NCI-H2107 (cell line): ENCODE measurements at places on chromosomes 3 and 15.

GRCh38 chr3:189272500-189273119, 100.8 kb downstream of the TPRG1 start:
- DNase-seq, result no peak

- no peak for DNase-seq
Observed at GRCh38 chr3:164883171-164883570, 195.1 kb downstream of the SI start.

- DNase-seq, result no peak
Observed at GRCh38 chr3:155519078-155519477, 225.6 kb upstream of the STRIT1 start.

- no peak for DNase-seq
Observed at GRCh38 chr3:20079621-20080020, 39.4 kb downstream of the KAT2B start.

DNA sequence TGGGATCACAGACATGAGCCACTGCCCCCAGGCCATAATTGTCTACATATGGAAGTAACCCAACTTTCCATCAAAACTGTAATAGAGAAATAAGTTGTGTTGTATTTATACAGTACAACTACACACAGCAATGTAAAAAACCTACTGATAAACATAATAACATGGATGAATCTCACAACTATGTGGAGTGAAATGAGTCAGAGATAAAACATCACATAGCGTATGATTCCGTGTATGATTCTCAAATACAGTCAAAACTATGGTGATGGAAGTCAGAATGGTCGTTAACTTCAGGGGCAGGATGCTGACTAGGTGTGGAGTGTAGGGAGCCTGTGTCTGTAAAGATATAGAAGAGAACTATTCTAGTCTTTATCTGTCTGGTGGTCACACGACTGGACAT, 332.7 kb upstream of the SLCO3A1 start:
- DNase-seq, result no peak

DNA sequence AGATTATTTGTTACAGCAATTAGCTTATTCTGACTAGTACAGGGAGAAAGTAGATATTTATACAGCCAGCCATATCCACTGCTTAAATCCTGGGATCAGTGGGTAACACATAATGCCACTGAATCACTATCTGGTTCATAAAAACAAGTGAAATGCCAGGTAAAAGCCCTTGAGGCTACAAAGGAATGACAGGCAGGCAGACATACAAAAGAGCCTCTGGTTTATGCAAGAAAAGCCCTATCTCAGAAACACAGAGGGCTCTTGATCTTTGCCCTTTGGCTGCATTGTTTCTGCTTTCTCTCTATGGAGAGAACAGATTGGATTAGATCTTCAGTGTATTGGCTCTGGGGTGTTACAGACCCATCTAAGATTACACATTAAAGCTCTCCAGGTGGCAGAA, 115.4 kb upstream of the GADL1 start:
- no peak for DNase-seq

- DNase-seq, result no peak
Observed at GRCh38 chr15:57854531-57854930, 148.0 kb downstream of the POLR2M start.

DNA sequence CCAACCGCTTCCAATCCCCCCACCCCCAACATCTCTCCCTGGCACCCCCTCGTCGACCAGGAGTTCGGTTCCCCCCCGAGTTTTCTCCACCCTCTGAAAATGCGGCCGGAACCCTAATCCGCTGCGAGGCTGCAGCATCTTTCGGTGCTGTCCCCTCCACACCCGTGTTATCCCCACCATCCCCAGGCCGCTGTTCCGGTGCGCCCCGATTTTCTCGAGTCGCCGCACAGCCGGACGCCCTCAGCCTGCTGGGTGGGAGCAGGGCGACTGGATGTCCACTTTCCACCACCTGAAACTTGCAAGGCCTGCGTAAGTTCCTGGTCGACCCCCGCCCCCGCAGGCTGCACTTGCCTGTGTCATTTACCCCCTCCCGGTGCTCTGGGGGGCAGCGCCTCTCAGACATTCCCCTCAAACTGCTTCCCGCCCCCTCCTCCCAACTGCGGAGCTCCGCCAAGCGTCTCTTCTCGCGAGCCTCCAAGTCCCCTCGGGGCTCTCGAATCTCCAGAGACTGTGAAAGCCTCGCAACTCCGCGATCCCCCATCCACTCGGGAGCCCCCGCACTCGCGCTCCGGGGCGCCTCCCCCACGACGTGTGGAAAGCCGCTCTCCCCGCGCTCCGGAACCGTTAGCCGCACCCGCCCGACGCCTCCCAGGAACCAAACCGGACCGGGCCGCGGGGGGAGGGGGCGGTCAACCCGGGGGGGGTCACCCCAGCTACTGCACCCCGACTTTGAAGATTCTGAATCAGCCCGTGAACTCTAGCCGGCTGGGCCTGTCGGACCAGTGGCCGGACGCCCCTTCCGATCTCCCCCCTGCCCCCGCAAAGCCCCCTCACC, 566 bp downstream of the ETV5 start:
- DNase-seq, result no peak

- DNase-seq, result no peak
Observed at GRCh38 chr15:65376767-65377104, 1.1 kb downstream of the IGDCC3 start.

GRCh38 chr3:119826711-119827608, 45.1 kb downstream of the NR1I2 start:
- DNase-seq, result no peak

DNA sequence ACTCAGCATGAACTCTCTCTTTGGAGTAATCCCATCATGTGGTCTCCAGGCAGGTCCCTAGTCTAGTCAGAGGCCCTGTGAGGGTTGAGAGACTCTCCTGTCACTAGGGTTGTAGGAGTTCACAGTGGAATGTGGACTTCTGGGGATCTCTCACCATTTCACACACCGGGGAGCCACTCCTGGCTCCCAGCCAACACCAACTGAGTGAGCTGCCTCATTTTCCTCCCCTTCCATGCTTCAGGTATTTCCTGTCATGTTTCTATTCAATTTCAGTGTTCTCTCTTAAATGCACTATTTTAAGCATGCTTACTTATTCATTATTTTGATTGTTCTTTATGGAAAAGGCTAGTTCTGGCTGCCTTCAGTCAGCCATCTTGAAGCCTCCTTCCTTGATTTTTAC, 467.5 kb upstream of the ARL6 start:
- no peak for DNase-seq

- no peak for DNase-seq
Observed at GRCh38 chr15:37907136-37907535, 27.3 kb upstream of the TMCO5A start.
